ENCODE measurements at places on chromosomes 1 and 21.

DNA sequence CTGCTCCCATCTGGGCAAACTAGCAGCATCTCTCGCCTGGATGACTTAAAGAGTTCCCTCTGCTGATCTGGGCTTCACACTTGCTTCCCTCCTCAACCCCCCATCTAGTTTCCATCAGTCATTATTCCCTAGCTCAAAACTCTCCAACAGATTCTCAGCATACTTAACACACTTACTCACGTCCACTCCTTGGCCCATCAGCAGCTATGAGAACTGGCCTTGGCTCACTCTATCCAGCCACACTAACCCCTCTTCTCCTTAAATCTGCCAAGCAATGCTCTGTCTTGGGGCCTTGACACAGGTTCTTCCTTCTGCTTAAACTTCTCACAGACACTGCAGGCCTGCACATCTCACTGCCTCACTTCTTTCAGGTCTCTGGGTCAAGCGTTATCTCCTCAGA lies 41.6 kb downstream of the GNG12 start:
- peak overlapping the region; percentile 61 for H3K27ac ChIP-seq
- no peak for DNase-seq
- H3K4me1 ChIP-seq: no peaks in the 10 kb centered on the region
- no peak overlapping the region for H3K4me3 ChIP-seq
- no peaks in the 10 kb centered on the region for H3K36me3 ChIP-seq

DNA sequence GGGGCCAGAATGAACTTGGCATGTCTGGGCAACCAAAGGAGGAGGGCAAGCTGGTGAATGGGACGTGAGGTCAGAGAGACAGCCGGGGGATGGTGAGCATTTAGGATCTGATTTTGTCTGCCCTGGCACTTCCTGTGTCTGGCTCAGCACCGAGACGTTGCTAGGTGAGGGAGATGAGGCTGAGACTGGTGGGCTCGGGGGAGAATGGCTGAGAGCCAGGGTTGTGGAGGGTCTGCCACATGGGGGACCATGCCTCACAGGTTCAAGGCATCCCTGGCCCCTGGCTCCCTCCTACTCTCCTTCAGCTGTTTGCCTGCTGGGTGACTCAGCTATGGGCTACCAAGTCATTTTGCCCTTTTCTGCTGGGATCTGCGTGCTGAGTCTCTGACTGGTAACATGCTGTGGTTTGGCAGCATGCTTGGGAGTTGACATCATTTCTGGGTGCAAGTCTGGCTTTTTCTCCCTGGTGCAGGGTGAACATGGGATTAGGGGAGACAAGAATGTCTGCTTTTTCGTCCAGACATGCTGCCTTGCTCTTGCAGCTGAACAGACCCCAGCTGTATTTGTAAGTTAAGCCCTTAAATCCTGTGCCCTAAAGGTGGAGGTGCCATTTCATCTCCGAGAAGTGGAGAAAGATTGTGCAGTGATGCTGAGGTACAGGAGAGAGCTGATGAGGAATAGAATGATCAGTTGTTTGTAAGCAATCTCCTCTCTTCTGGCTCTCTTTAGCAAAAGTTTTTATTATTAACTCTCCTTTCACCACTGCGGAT lies 17.6 kb downstream of the GALNT2 start:
- peak overlapping the region; percentile 48 for H3K27ac ChIP-seq
- no peaks in the 10 kb centered on the region for H3K27me3 ChIP-seq
- DNase-seq: no peak
- H3K4me3 ChIP-seq: no peak overlapping the region
- no peaks in the 10 kb centered on the region for H3K4me1 ChIP-seq
- H3K36me3 ChIP-seq: no peaks in the 10 kb centered on the region

GRCh38 chr1:6962996-6963911 lies 178.0 kb downstream of the CAMTA1 start:
- H3K4me1 ChIP-seq: no peaks in the 10 kb centered on the region
- no peak overlapping the region for H3K27ac ChIP-seq
- H3K4me3 ChIP-seq: peak overlapping the region; percentile 15
- H3K36me3 ChIP-seq: no peaks in the 10 kb centered on the region
- no peaks in the 10 kb centered on the region for H3K27me3 ChIP-seq

DNA sequence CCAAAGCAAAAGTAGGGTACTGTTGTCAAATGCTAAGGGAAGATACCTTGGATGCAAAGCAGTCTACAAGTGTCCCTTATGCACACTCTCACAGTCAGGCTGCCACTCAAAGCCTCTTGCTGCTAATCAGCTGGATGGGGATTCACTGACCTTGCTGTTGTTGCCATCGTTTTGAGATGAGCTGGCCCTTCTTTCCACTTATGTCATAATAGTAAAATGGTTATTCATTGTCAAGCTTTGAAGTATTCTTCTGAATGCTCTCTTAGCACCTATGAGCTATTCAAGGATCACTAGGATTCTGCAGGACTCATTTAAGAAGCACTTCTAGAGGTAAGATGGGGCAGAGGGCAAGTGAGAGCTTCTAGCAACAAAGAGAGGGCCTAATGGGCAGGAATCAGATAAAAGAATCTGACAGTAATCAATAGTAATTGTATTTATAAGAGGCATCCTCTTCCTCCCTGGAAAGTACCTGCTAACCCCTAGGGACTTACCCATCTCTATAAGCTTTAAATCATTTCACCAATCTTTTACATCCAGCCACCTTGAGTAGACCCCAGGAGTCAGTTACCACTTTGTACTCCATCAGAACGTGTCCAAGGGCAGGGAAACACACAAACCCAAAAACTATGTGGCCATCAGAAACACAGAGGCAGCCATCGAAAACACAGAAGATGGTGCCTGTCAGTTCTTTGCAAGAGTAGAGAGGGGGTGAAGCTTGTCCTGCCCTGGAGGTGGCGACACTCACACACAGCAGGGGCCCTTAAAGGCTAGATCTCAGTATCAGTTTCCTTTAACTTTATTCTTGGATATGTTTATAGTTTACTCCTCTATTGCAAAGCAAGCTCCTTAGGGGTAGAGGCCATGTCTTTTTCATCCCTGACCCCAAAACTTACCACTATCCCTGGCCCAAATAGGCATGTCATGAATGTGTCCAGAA lies 103.7 kb upstream of the NFIA start:
- no peaks in the 10 kb centered on the region for H3K4me1 ChIP-seq
- H3K27me3 ChIP-seq: no peaks in the 10 kb centered on the region
- H3K27ac ChIP-seq: no peak overlapping the region

GRCh38 chr1:154219541-154219940 lies 1.2 kb upstream of the UBAP2L start:
- DNase-seq: no peak
- no peaks in the 10 kb centered on the region for H3K27me3 ChIP-seq
- peak overlapping the region; percentile 98 for H3K27ac ChIP-seq
- H3K36me3 ChIP-seq: no peaks in the 10 kb centered on the region

DNA sequence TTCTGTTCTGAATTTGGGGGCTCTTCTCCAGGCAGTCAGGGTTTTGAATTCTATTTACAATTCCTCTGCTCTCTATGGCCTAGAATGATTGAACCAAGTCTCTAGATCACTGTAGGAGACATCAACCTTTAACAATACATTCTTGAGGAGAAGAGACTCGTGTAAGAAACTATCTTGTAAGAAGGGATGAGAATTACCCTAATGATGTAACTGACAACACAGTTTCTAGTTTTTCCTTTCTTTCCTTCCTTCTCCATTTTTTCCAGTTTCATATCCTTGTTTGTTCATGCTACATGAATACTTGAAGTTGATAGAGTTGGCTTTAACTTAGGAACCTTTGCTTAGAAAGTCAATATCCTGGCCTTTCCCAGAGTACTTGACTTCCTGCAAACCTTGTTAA lies 1.3 kb upstream of the ATP1A1 start:
- no peaks in the 10 kb centered on the region for H3K36me3 ChIP-seq
- DNase-seq: no peak
- H3K4me3 ChIP-seq: peak overlapping the region; percentile 92
- H3K27ac ChIP-seq: peak overlapping the region; percentile 99
- H3K27me3 ChIP-seq: no peaks in the 10 kb centered on the region

GRCh38 chr1:165928075-165928731 lies 100.8 kb downstream of the UCK2 start:
- no peak overlapping the region for H3K27ac ChIP-seq
- DNase-seq: no peak
- H3K36me3 ChIP-seq: no peaks in the 10 kb centered on the region
- H3K27me3 ChIP-seq: no peaks in the 10 kb centered on the region

DNA sequence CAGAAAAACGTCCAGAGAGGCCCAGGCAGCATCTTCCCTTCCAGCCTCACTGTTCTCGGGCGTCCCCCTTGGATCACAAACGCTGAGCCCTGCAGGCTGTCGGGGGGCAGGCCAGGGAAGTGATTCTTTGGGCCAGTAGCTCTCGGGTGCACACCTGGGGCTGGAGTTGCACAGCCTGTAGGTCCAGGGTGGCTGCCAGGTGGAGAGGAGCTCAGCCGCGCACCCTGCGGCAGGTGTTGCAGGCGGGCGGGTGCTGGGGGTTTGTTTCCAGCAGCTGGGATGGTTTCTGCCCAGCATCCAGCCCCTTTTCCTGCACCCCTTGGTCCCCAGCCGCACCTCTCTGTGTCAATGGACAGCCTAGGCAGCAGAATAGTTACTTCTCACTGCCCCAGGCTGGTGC lies 15.7 kb downstream of the PRDM16 start:
- H3K4me3 ChIP-seq: no peak overlapping the region
- no peaks in the 10 kb centered on the region for H3K36me3 ChIP-seq
- no peaks in the 10 kb centered on the region for H3K27me3 ChIP-seq
- no peak overlapping the region for H3K27ac ChIP-seq

DNA sequence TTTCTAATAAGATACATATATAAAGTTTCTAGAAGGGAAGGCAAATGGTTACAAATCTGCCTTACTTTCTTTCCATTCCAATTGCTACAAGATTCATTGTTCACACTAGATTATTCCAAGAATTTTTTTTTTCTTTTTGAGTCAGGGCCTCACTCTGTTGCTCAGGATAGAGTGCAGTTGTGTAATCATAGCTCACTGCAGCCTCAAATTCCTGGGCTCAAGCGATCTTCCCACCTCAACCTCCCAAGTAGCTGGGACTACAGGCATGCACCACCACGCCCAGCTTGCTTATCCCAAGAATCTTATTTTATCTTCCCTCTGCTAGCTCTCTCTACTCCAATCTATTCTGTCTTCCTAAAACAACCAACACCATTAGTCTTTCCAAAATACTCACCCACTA lies 81.8 kb downstream of the KIAA0319L start:
- no peaks in the 10 kb centered on the region for H3K27me3 ChIP-seq
- DNase-seq: no peak
- H3K27ac ChIP-seq: no peak overlapping the region
- no peak overlapping the region for H3K4me3 ChIP-seq
- H3K36me3 ChIP-seq: peaks cover 33% of the 10 kb centered on the region

- H3K36me3 ChIP-seq: no peaks in the 10 kb centered on the region
- H3K27me3 ChIP-seq: no peaks in the 10 kb centered on the region
- no peak overlapping the region for H3K27ac ChIP-seq
- no peaks in the 10 kb centered on the region for H3K4me1 ChIP-seq
- no peak overlapping the region for H3K4me3 ChIP-seq
Observed at GRCh38 chr1:980137-980571, 1.7 kb downstream of the PERM1 start.

DNA sequence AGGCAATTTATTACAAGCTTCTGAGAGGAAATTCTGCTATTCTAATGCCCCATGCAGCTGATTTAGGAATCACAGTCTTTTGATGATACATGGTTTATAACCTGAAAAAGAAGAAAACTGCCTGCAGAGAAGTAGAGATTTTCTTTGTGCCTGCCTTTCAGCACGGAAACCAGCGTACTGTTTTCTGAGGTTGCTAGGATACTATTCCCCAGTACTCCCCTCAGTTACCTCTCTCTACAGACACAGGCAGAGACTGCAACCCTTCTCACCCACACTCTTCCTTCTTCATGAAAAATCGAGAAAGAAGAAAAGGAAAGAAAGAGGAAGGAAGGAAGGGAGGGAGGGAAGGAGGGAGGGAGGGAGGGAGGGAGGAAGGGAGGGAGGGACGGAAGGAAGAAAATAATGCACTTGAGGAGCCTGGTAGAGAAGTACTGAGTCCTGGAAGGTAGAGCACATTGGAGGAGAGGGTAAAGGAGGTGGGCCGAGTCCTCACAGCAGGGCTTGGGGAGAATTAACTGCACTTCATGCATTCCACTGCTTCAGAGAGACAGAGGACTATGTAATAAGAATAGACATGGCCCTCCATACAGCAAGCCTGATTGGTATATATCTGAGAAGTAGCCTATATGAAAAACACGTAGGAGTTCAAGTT lies 21.9 kb downstream of the RGS2 start:
- H3K36me3 ChIP-seq: no peaks in the 10 kb centered on the region
- H3K4me3 ChIP-seq: no peak overlapping the region
- H3K27me3 ChIP-seq: no peaks in the 10 kb centered on the region
- DNase-seq: no peak

- H3K4me1 ChIP-seq: peaks cover 5% of the 10 kb centered on the region
- no peaks in the 10 kb centered on the region for H3K36me3 ChIP-seq
- DNase-seq: no peak
- no peaks in the 10 kb centered on the region for H3K27me3 ChIP-seq
- no peak overlapping the region for H3K27ac ChIP-seq
- H3K4me3 ChIP-seq: no peak overlapping the region
Observed at GRCh38 chr1:67304023-67304422, 3.6 kb upstream of the IL12RB2 start.

DNA sequence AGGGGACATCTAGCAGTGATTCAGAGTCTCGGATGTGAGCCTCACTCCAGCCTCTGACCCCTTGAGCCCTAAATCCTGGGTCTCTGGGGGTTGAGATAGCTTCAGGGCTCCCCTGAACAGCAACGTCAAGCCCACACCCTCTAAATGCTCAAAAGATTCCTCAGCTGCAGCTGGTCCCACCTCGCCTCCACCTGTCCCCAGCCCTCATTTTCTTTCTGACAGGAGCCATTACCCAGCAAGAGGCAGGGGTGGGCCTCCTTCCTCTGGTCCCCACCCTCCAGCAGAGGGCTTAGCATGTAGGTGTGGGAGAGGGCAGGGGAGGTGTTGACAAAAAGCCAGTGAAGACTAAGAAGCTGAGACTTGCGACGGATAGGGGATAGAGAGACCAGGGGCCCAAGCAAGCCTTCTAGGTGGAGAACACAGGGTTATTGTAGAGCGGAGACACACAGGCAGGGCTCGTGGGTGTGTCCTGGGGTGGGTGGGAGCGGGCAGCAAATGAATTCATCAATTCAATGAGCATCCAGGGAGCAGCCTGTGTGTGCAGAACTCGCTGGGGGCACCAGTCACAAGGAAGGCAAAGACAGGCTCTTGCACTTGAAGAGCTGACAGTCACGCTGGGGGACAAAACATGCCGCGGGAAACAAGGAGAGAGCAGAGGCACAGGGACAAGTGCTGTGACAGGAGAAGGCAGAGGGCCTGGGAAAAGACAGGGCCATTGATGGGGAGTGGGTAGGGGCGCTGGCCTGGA lies 48.9 kb upstream of the GOLT1A start:
- H3K27ac ChIP-seq: no peak overlapping the region
- no peaks in the 10 kb centered on the region for H3K27me3 ChIP-seq
- peaks cover 32% of the 10 kb centered on the region for H3K4me1 ChIP-seq
- no peak overlapping the region for H3K4me3 ChIP-seq
- H3K36me3 ChIP-seq: no peaks in the 10 kb centered on the region

Data from Peyer's patch (tissue), 4 donors.